ENCODE measurements at places on chromosomes 1 and 21.

GRCh38 chr1:222165629-222166028, 382.3 kb downstream of the HHIPL2 start:
- no peak for DNase-seq

GRCh38 chr1:229897501-229897900, 169.5 kb upstream of the GALNT2 start:
- no peak for DNase-seq

- no peak for DNase-seq
These were observed 42.0 kb downstream of the UBIAD1 start for GRCh38 chr1:11314959-11315358.

GRCh38 chr1:43524804-43525203, 5.9 kb upstream of the PTPRF start:
- DNase-seq: no peak

GRCh38 chr1:208977638-208978256, 605.8 kb upstream of the CAMK1G start:
- no peak for DNase-seq

DNA sequence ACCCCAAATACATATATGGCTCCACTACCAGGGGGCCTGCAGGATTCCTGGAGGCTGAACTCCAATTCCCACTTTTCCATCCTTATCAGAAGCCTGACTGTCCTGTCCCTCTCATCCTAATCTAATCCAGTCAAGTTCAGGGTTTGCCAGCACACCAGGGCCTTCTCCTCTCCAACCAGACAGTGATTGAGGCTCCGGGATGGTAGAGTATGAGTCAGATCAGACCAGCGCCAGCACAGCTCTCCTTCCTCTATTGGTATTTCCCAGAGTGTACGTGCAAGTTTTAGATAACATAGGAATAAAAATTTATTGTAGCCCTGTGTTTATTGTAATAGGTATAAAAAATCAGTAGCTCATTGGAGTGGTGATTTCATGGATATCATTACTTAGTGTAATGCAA, 24.5 kb upstream of the RCSD1 start:
- no peak for DNase-seq

GRCh38 chr1:209850342-209850979, 22.7 kb downstream of the UTP25 start:
- peak; percentile 97 for DNase-seq

DNA sequence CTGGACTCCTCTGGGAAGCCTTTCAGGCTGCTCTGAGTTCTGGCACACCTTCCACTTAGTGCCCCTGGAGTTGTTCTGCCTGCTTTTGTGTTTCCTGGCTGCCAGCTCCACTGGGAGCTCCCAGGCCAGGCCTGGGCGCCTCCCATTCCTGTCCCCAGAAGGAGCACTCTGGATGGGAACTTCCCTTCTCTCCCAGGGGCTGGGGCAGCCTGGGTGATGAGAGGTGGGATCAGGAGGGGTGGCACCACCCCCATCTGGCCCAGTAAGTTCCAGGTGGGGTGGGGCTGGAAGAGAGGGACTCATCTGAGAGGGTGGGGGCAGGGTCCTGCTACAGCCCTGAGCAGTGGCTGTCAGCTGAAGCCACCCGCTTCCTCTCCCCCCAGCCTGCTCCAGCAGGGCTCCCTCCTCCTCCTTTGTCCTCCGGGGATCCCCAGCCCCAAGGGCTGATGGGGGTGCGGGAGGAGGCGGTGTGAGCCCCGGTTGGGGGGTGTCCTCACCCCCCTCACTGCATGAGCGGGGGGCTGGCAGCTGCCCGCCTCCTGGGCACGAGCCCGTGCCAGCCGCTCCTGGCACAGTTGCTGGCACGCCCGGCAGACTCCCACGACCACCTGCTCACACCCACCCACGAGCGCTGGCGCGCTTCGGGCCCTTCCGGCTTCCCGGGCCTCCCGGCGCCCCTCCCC, 4.7 kb downstream of the FOXO6 start:
- peak; percentile 53 for DNase-seq

DNA sequence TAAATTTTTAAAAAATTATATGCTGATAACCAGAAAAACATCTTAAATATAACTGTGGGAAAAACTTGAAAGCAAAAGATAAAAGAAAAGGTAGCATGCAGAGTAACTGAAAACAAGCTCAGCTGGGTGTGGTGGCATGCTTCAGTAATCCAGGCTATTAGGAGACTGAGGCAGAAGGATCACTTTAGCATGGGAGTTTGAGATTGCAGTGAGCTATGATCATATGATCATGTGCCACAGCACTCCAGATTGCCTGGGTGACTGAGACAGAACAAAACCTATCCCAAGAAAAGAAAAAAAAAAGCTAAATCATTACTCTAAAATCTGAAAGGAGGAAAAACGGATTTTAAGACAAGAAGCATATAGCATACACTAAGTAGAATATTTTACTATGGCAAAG, 1624.0 kb downstream of the AMY1C start:
- no peak for DNase-seq

DNA sequence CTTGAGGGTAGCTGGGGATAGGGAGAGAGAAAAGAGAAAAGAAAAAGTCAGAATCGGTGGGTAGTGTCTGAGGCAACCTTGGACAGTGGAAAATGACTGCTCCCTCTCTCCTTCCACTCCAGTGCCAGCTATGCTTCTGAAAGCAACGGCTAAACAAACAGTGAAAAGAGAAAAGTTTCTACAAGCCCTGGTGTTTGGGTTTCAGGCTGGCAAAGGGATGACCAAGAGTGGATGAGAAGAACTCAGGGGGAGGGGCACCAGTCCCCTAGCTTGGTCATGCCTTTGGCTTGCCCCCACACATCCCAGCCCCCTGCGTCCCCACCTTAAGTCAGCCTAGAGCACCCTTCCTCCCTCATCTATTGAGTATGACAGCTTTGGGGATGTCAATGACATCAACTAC, 8.6 kb downstream of the IL22RA1 start:
- DNase-seq: no peak

GRCh38 chr1:33177996-33178540, 3.8 kb downstream of the TRIM62 start:
- DNase-seq: no peak

GRCh38 chr21:33984021-33984481, 68.4 kb upstream of the ATP5PO start:
- DNase-seq: no peak

DNA sequence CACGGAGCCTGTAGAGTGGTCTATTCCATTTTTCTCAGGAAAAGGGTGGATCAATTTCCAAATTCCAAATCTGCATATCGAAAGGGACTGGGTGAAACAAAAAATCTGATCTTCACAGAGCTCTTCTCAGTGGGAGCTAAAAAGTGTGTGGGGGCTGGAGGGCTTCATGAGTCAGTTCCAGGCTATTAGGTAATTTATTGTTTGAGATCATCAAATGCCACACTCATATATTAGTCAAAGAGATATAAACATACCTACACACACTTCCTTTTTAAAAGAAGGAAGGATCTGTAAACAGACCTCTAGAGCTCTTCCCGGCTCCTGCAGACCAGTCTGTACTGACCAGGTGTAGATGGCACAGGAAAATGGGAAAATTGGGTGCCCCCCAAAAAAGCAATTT, 175.4 kb downstream of the ZBTB18 start:
- no peak for DNase-seq

- peak; percentile 88 for DNase-seq
These were observed 5.2 kb downstream of the CAPN9 start for GRCh38 chr1:230752407-230752806.

DNA sequence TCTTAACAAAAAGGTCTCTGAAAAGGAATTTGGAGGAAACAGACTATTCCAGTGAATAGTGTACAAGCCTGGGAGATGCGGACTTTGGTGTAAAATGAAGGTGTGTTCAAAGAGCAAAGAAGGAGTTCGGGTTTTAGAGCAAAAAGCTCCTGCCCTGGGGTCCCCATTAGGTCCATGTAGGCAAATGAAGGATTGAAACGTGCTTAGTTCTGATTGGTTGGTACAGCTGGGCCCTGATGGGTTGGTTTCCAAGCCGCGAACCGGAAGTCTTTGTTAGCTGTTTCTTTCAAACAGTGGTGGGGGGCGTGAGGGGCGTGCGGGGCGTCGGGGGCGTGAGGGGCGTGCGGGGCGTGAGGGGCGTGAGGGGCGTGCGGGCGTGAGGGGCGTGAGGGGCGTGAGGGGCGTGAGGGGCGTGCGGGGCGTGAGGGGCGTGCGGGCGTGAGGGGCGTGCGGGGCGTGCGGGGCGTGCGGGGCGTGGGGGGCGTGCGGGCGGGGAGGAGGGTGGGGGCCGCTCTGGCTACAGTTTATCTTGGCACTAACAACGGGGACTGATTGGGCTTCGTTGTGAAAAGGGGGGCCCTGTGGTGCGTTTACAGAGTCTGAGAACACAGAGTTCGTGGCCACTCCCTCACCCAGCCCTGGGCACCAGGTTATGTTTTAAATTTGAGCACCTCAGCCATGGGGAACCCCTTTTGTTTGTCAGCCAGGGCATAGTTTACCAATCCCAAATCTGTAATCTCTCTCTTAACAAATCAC, 29.4 kb downstream of the LRRC3 start:
- no peak for DNase-seq

DNA sequence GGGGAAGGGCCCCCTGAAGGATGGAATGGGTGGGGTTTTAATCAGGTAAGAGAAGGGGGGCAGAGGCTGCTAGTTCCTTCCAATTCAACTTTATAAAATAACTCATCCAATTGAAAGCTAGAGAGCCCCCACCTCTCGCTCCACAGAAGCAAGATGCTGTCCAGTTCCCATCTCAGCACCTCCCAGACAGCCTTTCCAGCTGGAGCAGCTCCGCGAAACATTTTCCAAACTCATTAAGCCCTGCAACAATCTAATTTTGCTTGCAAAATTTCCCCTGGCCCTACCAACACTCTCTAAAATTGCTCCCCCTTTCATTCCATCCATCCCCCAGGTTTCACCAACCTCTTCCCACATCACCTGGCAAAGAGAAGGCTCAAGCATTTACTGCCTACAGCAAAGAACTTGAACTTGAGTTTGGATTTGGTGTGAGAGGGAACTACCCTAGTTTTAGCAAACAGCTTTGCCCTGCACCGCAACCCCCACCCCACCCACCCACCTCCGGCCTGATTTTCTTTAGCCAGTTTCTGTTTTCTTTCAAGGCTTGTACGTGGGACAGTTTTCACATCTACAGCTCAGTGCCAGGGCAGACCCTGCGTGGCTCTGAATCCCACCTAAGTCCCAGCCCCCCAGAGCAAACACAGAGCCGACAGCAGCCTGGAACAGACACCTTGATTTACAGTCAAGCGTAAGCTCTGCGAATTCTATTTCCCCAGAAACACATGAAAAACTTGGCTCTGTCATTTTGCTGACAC, 46.7 kb downstream of the SYF2 start:
- DNase-seq: no peak

DNA sequence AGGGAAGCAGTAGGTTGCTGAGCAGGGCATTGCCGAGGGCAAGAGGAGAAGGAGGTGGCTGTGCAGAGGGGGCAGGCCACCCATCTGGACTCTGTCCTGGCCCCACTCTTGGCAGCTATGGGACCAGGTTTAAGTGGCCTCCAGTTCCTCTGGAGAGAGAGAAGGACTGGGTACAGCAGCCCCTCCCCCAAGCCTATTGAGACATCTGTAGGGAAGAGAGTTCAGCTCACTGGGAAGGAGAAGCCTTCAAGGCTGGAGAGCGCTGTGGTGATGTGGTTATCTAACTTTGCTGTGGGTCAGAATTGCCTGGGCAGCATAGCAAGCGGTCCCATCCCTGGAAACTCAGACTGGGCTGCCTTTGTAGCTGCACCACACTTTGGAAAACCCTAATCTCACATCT, 93.9 kb downstream of the KCNJ15 start:
- DNase-seq: no peak

GRCh38 chr1:198205016-198205684, 48.4 kb downstream of the NEK7 start:
- DNase-seq: no peak

DNA sequence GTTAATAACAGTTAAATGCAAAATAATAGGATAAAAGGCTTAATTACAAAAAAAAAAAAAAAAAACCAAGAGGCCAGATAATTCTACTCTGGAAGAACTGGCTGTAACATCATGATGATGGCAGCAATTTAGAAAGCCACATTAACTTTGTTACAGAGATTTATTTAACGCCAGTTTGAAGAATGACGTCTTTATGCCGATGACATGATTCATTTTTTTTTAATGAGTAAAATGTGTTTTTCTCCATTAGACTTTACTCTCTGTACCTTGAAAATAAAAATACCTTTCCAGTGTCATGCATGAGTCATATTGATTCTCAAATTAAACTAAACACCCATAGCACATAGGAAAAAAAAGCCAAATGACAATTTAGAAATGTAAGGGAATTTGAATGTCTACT, 226.1 kb downstream of the RGS7 start:
- DNase-seq: no peak

DNA sequence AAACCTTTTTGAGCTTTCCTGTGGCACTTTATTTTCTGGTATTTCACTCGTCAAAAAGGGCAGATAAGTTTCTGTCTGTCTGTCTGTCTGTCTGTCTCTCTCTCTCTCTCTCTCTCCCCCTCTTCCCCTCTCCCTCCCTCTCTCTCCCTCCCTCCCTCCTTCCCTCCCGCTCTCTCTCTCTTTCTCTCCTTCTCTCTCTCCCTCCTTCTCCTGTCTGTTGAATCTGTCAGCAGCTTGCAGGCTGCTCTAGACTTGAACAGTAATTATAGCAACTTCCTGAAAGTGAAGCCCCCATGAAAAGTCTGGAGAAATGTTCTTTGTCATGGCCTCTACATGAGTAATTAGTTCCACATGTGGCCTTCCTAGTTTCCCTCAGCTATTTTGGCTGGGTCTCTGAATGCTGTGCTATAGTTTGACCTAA, 275.2 kb upstream of the C1orf105 start:
- no peak for DNase-seq

GRCh38 chr1:2459757-2460156, 16.3 kb upstream of the PLCH2 start:
- no peak for DNase-seq

GRCh38 chr1:147189514-147189913, 17.2 kb upstream of the PRKAB2 start:
- no peak for DNase-seq

DNA sequence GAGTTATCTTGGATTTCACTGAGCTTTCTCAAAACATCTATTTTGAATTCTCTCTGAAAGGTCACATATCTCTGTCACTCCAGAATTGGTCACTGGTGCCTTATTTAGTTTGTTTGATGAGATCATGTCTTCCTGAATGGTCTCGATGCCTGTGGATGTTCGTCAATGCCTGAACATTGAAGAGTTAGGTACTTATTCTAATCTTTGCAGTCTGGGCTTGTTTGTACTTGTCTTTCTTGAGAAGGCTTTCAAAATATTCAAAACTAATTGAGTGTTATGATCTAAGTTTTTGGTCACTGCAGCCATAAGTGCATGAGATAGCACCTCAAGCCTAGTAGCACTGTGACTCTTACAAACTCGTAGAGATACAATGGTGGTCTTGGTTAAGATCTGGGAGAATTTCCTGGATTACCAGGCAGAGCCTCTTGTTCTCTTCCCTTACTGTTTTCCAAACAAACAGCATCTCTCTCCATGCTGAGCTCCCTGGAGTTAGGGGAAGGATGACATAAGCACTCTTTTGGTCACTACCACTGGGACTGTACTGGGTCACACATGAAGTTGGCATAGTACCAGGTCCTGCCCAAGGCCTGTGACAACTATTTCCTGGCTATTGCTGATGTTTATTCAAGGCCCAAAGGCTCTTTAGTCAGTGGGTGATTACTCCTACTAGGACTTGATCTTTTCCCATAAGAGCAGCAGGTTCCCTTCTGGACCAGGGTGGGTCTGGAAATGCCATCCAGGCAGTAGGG, 25.6 kb downstream of the SLC22A15 start:
- no peak for DNase-seq
